Smooth muscle cell of the brain vasculature (primary cell): ENCODE measurements at places on chromosomes 12 and 14.

- DNase-seq = no peak
Measured at GRCh38 chr14:78637489-78637888, 467.3 kb downstream of the NRXN3 start.

DNA sequence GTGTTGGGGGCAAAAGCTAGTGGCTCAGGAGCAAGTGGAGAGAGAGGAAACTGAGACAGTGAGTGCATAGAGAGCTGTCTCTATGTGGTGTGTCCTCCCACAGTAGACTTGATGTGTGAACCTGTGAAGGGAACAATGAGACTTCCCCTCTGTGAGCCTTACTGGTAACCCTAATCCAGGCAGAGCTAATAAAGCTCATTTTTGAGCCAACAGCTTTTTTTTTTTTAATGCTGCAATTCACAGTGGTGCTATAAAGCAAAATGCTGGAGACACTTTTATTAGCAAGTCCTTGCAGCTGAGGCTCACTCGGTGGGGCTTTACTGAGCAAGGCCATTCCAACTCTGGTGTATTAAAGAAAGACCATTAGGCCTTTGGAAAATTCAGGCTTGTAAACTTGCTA is 26.9 kb downstream of the FBXW8 start:
- DNase-seq = no peak

GRCh38 chr14:50061664-50062437 is 54.5 kb downstream of the VCPKMT start:
- no peak for DNase-seq

- no peak for DNase-seq
Measured at GRCh38 chr14:64688811-64689281, 15.4 kb upstream of the PLEKHG3 start.

DNA sequence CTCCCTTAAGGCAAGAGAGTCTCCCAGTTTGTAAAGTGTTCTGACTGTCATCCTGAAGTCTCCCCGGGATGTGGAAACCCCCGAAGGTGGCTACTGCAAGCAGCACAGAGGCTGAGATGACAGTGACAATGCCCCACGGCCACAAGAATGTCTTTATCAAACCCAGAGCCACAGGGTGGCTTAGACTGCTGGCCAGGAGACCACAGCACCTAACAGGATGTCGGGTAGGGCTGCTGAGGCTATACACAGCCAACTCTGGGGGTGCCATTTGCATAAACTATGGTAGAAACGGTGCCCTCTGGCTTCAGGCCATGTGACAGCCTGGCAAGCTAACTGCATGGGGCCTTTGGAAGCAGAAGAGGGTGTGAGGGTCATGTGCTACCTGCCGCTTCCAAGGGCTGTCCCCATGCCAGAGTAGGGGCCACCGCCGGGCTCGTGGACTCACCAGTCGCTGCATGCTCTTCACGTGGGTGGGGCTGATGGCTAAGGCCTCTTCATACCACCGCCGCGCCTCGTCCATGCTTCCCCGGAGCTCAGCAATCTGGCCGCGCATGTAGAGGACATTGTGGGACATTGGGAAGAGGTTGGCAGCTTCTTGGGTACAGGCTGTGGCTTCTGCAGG is 180.9 kb downstream of the CALM1 start:
- DNase-seq = no peak

DNA sequence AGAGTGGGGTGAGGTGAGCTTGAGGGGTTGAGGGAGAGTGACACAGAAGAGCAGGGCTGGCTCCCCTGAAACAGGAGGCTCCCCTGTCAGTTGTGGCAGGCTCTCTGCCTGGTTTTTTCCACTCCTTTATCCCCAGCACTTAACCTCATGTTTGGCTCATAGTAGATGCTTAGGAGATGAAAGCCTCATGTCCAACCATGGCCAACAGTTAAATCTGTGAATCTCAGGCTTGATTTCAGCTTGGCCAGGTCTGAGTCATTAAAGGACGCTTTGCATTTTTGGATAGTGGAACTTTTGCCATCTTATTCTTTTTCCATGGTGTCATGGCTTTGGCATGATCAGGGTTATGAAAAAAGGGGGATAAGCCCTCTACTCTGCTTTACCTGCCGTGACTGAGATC is 117.2 kb downstream of the CACNA1C start:
- no peak for DNase-seq

GRCh38 chr12:108424026-108424425 is 84.9 kb upstream of the CMKLR1 start:
- no peak for DNase-seq

GRCh38 chr14:76118594-76118993 is 33.1 kb upstream of the GPATCH2L start:
- DNase-seq = no peak

DNA sequence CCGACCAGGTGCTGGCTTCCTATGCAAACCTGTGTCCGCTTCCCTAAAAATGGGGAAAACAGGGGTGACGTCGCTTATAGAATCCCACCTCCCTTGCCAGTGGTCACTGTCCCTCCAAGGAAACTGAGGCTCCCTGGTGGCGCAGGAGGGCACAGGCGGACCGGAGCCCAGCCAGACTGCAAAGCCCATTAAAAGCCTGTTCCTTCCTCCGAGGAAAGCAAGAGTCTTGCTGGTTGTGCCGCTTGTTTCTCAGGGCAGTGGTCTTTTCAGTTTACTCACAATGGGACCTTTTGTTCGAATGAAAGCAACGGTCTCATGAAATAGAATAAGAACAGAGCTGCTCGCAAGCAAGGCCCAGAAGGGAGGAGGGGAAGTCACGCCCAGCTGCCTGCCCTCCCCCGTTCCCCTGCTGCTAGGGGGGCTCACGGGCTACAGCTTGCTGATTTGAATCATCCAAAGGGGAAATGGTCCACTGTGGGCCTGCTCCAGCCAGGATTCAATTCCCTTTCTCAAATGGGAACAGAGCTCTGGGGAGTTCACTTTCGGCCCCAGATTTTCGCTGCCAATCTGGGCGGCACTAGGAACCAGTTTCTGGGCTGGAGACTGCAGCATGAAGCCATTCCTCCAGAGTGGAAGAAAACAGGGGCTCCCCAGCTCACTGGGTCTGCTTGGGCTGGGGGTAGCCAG is 4.6 kb upstream of the SELPLG start:
- DNase-seq = no peak

DNA sequence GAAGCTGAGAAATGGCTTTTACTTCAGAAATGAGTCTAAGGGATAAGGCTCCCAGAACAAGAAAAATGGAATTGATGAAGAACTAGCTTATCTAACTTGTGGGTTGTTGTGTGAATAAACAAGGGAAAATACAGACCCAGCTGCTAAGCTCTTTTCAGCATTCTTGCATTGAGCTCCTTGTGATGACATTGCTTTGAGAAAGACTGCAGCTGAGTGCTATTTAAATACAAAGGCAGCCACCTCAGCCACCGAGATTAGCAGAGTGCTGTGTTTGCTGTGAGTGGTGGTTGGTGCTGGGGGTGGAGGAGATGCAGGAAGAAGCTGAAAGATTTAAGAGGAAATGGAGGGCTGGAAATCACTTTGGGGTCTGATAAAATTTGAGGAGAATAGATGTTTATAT is 396.0 kb upstream of the PRICKLE1 start:
- DNase-seq = no peak

DNA sequence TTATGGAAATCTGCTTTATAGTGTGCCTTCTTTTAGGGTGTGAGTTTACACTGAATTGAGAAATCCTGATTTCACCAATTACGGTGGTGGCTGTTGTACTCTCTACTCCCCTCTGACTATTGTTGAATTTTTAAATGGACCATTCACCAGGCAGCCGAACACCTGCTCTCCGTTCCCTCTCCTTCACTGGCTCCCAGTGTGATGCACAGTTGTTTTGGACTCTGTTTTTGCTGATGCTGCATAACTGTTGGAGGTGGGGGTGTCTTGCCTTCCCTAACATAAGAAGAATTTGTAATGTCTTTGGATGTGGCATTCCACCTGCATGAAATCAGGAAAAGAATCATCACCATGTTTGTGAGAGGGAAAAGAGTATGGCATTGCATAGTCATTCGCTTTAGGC is 341.2 kb downstream of the SNAPC1 start:
- no peak for DNase-seq

GRCh38 chr12:124238886-124239285 is 56.0 kb upstream of the RFLNA start:
- DNase-seq = no peak
